ENCODE measurements at places on chromosomes 2 and 18. TPM values are rescaled to one million over a fixed set of nuclear protein-coding genes. Genes with fewer than 3 reads are reported as not detected.

Gene ACTG2
- total RNA-seq, result 38.8 TPM

Gene TMEM169
- not detected for total RNA-seq

Gene RAB17
- 66.0 TPM for total RNA-seq

Gene NPHP1
- 20.6 TPM for total RNA-seq

Gene SLC8A1
- 20.6 TPM for total RNA-seq

Gene AKAIN1
- not detected for total RNA-seq

DNA sequence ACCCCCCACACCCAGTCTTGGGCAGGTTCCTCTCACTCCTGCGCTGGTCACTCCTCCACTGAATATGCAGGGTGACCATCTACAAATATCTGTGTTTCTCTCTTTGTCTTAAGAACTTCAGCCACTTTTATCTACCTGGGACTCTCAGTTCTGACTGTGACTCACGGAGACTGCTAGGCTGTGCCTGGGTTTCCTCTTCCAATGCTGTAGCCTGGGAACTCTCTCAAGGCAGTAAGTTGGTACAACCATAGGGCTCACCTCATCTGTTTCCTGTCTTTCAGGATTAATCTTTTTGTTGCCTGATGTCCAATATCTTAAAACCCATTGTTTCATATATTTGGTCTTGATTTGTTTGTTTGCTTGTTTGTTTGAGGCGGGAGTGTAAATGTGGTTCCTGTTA lies 47.2 kb upstream of the ZNF396 start:
- no peak for DNase-seq
- no peak overlapping the region for H3K27ac ChIP-seq
- no peaks in the 10 kb centered on the region for H3K27me3 ChIP-seq
- H3K4me1 ChIP-seq, result no peaks in the 10 kb centered on the region
- no peak overlapping the region for H3K4me3 ChIP-seq

All from Peyer's patch (tissue), 4 donors.